SW480 (cell line): ENCODE measurements at places on chromosomes 2 and 18.

GRCh38 chr2:14756981-14757657 lies 124.6 kb downstream of the LRATD1 start:
- peak; percentile 21 for DNase-seq

DNA sequence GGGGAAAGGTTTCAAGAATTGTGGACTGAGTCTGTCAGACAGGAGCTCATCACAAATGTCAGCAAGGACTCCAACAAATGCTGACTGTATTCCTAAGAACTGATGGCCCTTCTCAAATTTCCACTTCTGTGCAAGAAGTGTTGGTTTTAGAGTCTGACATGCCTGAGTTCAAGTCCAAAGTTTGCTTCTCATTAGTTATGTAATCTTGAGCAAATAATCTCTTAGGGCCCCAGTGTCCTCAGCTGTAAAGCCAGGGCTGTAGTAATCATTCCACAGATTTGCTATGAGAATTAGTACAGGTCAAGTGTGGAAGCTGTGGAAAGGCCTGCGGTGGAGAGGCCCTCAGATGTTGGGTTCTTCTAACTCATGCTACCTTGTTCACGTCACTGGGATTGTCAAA lies 23.9 kb downstream of the MEP1B start:
- DNase-seq, result no peak

GRCh38 chr2:181223234-181223633 lies 234.0 kb upstream of the ITGA4 start:
- DNase-seq, result no peak

GRCh38 chr2:196679368-196679767 lies 39.9 kb downstream of the CCDC150 start:
- no peak for DNase-seq

DNA sequence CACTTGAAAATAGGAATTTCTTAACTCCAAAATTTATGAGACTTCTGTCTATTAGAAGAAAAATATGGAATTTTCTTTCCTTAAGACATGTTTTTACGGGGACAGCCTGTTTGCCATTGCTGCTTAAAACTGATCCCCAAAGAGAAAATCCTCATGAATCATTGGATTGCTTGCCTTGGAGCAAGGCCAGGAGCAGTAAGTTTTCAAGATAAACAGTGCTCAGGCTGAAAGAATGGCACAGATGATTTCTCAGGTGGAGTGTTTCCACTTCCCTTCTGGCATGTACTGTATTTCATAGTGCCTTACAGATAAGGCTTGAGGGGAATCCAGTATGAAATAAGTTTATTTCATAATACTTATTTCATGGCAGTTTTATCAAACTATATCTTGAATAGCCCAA lies 74.3 kb upstream of the MMADHC start:
- no peak for DNase-seq

DNA sequence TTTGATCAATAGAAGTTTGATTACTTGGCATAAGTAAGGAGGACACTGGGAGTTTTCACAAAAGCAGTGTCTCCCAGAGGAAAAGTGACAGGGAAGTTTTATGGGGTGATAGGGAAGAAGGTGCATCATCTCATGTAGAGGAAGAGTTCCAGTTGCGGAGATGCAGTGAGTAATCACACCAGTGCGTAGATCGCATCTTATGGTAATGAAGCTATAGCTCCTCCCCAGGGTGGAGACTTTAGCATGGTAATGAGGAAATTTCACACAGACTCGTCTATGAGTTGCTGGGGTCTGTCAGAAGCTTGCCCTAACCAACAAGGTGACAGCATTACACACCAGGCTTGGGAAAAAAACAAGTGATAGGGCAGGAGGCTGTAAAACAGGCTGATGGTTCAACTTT lies 49.0 kb downstream of the KYNU start:
- DNase-seq, result no peak

GRCh38 chr2:121257480-121257840 lies 27.5 kb downstream of the TFCP2L1 start:
- no peak for DNase-seq

DNA sequence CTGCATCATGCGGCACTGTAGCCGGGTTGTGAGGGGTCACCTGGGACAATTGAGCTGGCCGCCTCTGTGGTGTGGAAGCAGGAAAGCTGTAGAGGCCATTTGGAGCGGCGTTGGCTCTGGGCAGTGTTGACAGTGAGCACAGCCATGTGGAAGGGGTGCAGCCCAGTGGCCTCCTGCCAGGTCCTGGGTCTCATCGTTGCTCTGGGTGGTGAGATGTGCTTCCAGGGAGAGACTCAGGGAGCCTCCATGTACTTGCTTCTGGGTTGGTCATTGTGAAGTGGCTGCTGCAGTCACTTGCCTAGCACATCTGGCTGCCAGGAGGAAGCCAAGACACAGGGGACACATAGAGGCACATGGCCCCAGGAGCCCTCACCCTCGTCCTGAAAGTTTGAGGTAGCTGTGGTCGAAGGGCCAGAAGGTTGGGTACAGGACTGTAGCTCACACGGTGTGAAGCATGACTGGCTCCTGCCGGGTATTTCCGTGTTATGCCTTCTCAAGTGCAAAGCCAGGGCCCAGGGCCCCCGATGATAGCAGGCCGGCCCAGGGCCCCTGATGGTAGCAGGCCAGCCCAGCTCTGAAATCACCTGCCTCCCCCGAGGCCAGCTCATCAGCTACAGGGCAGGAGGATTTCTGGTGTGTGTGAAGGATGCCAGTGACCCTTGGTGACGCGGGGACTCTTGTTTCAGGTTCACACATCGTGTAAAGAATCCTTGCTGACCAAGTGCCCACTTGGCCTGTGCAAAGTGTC lies 82.6 kb downstream of the DGKD start:
- DNase-seq, result no peak

- peak; percentile 96 for DNase-seq
These were observed 148.3 kb upstream of the KLHL14 start for GRCh38 chr18:32920796-32921787.

DNA sequence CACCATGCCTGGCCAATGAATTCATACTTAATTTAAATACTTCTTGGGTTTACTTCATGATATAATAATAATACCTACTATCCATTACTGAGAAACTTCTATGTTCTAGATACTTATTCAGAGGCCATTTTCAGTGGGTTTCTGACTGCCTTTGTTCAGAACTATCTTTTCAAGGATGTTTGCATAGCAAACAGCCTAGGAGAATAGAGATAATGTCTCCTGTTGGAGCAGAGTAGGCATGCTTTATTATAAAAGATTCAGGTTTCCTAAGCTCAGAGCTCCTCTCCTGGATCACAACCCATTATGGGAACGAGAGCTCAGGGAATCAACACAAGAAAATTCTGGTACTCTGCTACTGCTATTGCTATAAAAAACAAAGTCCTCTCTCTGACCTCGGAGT lies 11.1 kb downstream of the FASTKD1 start:
- DNase-seq, result no peak

DNA sequence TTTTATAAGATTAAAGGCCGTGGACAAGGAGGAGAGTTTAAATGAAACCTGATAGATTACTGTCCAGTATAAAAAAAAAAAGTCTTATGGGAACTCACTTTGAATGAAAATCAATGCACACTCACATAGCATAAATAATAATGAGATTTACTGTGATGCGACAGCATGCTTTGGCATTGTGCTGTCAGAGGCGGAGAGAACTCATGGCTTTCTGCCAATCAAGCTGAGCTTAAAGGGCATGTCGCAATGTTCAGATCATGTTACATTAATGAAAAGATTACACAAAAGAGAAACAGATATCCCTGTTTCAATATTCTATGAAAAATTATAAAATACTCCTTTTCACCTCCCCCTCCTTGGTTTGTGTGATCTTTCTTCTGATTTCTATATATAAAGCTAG lies 310.8 kb downstream of the ERBB4 start:
- DNase-seq, result peak; percentile 37

DNA sequence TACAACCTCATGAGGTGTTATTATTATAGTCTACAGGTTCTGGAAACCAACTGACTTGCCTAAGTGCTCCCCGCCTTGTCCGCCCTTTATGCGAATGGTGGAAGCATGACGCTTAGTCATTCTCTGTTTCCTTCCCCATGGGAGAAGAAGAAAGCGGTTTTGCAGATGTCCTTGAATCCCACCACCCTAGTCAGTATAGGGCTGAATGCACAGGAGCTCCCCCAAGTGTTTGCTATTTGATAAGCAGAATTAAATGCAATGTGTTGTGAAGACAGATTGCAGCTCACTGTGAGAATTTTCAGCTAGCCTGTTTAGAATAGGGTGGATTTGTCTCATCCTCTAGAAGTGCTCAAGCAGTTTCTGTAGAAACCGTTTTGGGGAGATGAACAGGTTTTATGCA lies 652.0 kb downstream of the DCC start:
- DNase-seq, result no peak

GRCh38 chr18:7584646-7585275 lies 17.6 kb downstream of the PTPRM start:
- no peak for DNase-seq

DNA sequence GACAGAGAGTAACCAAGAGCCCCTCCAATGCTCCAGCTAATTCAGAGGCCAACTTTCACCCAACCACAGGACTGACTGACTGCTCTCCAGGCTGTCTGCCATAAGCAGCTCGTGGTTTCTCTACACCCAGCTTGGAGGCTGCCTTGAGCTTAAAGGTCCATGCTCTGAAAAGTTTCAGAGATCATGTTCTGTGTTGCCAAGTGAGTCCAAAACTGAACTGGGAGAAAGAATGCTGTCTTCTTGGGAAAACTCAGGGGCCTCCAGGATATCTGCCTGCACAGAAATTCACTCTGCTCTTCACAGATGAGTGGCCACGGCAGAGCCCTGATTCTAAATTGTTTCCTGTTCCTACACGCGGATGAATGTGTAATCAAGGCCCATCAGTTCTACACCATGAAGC lies 51.1 kb downstream of the LPIN2 start:
- no peak for DNase-seq

DNA sequence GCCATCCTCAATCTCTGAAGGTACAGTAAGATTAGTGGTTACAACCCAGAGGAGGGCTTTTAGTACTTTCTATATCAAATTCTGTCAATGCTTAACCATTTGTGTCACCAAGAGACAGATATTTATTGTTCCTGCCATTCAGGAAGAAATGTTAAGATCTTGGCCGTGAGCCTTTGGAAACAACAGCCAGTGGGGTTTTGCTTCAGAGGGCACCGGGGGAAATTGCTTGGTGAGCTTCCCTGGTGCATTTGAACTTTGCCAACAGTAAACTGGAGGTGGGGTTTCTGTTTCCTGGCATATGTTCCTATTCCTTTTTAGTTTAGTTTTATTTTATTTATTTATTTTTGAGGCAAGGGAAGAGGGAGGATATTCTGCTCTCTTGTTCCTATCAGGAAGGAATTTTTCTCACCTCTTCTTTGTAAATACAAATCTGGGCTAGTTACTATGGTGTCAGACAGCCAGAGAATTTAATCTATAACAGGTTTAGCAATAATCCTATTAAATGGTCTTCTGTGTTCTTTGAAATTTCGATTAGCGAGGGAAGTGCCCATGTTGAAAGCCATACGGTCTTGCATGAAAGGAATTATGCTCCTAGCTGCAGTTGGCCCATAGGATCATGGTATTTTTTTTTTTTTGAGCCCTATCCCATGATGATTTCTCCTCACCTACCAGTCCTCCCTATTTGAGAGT lies 95.7 kb downstream of the MAIP1 start:
- DNase-seq, result no peak

GRCh38 chr2:199989822-199990221 lies 34.4 kb downstream of the MAIP1 start:
- no peak for DNase-seq

DNA sequence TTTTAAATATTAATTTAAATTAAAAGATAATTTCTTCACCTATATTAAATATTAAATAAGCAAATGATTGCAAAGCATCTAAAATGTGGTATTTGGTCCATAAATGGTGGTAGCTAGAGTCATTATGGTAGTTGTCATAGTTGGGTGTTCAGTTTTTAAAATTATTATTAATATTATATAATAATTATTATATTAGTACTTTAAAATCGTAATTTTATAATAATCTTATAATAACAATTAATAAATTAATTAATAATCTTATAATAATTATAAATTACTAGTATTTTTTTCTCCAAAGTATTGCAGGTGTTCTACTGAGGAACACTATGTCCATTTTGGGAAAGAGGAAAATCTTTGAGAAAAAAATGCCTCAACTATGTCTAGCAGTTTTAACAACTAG lies 835.5 kb upstream of the GCFC2 start:
- DNase-seq, result no peak

GRCh38 chr2:101087638-101088037 lies 63.5 kb downstream of the TBC1D8 start:
- DNase-seq, result no peak

GRCh38 chr2:28247290-28247689 lies 145.4 kb upstream of the FOSL2 start:
- DNase-seq, result no peak

- DNase-seq, result no peak
These were observed 484.7 kb upstream of the RAB12 start for GRCh38 chr18:8124232-8125146.

GRCh38 chr18:64852281-64852680 lies 703.4 kb upstream of the LINC00305 start:
- no peak for DNase-seq

- DNase-seq, result no peak
These were observed 83.0 kb downstream of the TGOLN2 start for GRCh38 chr2:85244828-85245227.

DNA sequence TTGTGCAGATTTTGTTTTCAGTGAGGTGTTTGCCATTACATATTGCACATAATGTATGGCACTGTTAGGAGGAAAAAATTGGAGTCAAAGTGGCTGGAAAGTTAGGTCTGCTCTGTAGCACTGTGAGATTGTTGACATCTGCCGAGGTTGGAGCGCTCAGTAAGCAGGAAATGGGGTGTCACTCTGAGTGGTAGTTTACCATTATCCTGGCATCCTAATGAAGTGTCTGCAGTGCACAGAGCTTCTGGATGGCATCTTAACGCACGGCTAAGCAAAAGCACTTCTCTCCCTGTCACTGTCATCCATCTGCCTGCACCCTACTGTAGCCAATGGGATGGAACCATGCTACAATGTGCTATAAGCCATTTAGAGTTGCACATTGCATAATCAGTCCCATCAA lies 561.9 kb downstream of the ARHGAP15 start:
- no peak for DNase-seq

DNA sequence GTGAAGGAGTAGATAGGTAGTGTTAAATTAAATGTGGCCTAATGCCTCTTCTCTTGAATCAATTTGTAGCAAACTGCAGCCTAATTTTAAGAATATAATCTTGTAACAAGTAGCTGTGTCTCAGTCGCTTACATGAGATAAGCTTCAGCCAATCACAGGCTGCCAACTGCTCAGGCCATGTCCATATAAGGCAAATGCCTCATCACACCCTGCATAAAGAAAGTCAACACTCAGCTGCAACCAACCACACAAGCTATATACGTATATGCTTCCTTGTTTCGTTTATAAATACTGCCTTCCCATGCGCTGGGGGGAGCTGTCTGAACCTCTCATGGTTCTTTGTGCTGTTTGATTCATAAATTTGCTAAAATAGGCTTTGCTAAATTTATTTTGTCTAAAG lies 476.3 kb downstream of the TRIB2 start:
- DNase-seq, result peak; percentile 16

DNA sequence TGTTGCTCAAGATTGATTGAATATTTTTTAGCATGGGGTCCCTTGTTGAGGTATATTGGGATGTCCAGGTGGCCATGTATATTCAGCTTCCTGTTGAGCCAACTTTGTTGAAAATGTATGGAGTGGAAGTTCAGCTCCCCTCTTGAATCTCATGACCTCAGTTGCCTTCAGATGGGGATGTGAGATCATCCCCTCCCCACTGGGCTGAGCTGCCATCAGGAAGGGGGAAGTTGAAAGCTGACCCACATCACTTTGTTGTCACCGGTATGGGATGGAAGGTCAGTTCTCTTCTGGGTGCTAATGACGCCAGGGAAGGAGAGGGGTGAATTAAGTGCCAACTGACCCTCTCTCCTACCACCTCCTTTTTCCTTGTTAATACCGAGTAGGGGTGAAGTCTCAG lies 33.9 kb downstream of the ACOXL start:
- no peak for DNase-seq

- no peak for DNase-seq
These were observed 25.5 kb downstream of the ZC3H8 start for GRCh38 chr2:112229348-112229747.
